Cerebellum (tissue), 4 donors: ENCODE measurements at places on chromosomes 5 and 9. TPM values are rescaled to one million over a fixed set of nuclear protein-coding genes. Genes with fewer than 3 reads are reported as not detected.

The PDE6A gene
- not detected for total RNA-seq

The SLC34A3 gene
- total RNA-seq: not detected

The AQP7 gene
- 0.54 TPM for total RNA-seq

The DMXL1 gene
- 110 TPM for total RNA-seq

The ACTBL2 gene
- not detected for total RNA-seq

The OLFM1 gene
- total RNA-seq: 68.8 TPM

The ARHGEF37 gene
- total RNA-seq: 4.6 TPM

The GABBR2 gene
- total RNA-seq: 45.3 TPM

The SPATA31A3 gene
- total RNA-seq: not detected

The DMRTA1 gene
- total RNA-seq: 0.91 TPM

The IFNB1 gene
- not detected for total RNA-seq

The NDUFS4 gene
- 55.9 TPM for total RNA-seq

The ADAMTS16 gene
- 7.8 TPM for total RNA-seq

The IFNA21 gene
- not detected for total RNA-seq

The TTC16 gene
- total RNA-seq: not detected

The PLPP7 gene
- total RNA-seq: 6.6 TPM

The ELAVL2 gene
- total RNA-seq: 238 TPM

The CDC25C gene
- 5.1 TPM for total RNA-seq

The EQTN gene
- 0.73 TPM for total RNA-seq

The LOX gene
- total RNA-seq: 3.3 TPM

The CATSPER3 gene
- total RNA-seq: 0.45 TPM

The TTC39B gene
- total RNA-seq: 12.3 TPM

The CMYA5 gene
- 3.2 TPM for total RNA-seq
